ENCODE measurements at places on chromosomes 2 and 18.

- no peak for DNase-seq
Measured at GRCh38 chr2:133908171-133908570, 339.9 kb upstream of the NCKAP5 start.

GRCh38 chr2:165471349-165471950 lies 2.0 kb downstream of the CSRNP3 start:
- DNase-seq: no peak

- DNase-seq: peak; percentile 27
Measured at GRCh38 chr2:140454717-140455116, 1674.5 kb upstream of the NXPH2 start.

- DNase-seq: no peak
Measured at GRCh38 chr2:102758439-102758838, 3.4 kb upstream of the TMEM182 start.

DNA sequence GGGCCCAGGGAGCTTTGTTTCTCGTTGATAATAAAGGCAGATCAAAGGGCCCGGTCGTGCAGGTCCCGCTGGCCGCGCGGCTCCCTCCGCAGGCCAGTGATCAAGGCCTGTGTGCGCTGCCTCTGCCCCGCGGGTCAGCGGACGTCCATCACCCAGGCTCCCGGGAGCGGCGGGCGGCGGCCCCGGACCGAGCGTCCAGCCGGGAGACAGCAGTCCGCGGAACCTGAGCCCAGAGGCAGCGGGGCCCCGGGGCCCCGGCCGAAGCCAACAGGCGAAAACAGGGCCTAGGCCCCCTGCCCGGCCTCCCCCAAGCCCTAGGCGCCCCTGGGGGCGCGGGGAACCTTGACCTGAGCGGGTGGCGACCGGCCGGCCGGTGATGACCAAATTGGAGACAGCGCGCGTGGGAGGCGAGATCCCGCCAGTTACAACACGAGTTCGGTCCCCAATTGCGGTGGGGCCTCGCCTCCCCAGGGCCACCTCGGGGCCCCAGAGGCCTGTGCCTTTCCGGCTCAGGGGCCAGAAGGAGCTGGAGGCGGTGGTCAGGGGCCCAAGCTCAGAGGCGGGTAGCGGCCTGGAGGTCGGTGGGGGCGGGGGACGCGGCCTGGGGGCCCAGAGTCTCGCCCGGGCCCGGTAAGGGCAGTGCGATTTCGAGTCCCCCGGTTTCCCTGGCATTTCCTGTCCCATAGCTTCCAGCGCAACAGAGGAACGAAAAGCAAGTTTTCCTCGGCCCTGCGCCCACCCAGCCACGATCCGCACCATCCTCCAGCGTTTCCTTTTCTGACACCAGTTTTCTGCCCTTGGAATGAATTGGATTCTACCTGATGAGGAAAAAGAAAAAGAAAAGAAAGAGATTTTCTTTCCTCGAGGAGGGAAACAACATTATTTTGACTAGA lies 5.9 kb downstream of the SP9 start:
- no peak for DNase-seq

GRCh38 chr2:237909075-237909695 lies 49.8 kb downstream of the RAMP1 start:
- no peak for DNase-seq

All from fibroblast of the conjunctiva (primary cell).